ENCODE measurements at places on chromosomes 5 and 9.

GRCh38 chr9:103942651-103943050, 151.5 kb upstream of the SMC2 start:
- DNase-seq: no peak

- DNase-seq: no peak
Measured at GRCh38 chr9:83012922-83013838, 49.8 kb downstream of the RASEF start.

DNA sequence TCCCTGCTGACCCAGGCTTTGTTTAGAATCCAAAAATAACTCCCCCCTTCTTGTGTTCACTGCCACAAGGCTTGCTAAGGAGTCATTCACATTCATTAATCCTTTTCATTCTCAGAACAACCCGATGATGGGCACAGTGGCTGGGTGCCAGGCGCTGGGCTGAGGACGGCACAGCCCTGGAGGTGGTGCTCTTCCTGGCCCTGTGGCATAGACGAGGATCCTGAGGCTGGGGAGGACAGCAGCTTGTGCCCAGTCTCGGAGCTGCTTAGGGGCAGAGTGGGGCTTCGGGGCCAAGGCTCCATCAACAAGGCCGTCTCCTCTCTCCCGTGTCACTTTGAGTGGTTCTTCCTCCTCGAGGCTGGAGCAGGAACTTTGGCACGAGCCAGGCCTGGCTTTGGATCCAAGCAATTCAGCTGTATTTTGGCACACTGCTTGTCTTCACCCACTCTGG, 166.7 kb downstream of the TTLL11 start:
- no peak for DNase-seq

GRCh38 chr5:76861612-76862011, 11.8 kb downstream of the S100Z start:
- no peak for DNase-seq

- no peak for DNase-seq
Measured at GRCh38 chr5:439636-440035, 3.3 kb upstream of the EXOC3 start.

GRCh38 chr9:98372077-98372836, 116.8 kb upstream of the TBC1D2 start:
- DNase-seq: no peak
